Neuronal stem cell (in vitro differentiated cells): ENCODE measurements at places on chromosomes 12 and 14.

DNA sequence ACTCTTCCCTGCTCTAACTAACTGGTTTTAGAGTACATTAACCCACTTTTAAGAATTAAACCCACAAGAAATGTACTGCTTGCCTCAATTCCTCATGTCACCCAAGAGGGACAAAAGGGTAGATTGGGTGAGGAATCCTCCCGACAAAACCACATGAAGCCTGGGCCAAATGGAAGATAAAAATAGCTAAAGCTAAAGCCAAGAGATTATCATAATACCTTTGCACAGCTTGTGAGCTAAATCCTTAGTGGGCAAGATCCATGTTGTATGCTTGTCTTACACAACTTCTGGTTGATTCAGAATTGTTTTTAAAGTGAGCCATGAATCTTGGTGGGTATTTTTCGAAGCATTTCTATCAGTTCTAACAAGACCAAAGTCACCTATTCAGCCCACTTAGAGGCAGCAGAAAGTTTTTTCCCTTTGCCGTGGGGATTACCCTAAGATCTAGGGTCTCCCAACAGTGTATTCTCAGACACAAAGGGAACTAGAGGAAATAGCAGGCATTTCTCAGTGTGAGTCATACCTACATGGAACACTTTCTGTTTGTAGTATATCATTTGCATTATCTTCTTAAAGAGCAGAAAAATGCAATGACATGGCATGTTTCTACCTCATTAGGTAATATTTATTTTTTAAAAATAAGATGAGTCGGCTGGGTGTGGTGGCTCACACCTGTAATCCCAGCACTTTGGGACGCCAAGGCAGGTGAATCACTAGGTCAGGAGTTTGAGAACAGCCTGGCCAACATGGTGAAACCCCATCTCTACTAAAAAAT, 616.6 kb downstream of the KCNH5 start:
- no peak for DNase-seq

DNA sequence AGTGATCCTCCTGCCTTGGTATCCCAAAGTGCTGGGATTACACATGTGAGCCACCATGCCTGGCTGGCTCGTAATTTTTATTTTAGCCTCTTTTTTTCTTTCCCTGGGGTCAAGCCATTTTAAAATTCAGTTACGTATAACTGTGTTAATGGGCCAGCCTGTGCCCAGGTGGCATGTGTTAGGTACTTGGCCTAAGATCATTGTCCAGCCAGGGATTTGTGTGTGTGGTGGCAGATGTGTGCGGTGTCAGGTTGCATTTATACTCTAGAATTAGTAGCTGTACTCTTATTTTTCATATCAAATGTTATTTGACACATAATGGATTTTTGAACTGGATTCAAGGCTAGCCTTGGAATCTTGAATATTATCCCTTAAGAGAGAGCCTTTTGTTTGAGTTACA, 69.3 kb downstream of the FBXO34 start:
- DNase-seq: no peak

GRCh38 chr14:46290706-46291105, 360.9 kb downstream of the RPL10L start:
- no peak for DNase-seq

DNA sequence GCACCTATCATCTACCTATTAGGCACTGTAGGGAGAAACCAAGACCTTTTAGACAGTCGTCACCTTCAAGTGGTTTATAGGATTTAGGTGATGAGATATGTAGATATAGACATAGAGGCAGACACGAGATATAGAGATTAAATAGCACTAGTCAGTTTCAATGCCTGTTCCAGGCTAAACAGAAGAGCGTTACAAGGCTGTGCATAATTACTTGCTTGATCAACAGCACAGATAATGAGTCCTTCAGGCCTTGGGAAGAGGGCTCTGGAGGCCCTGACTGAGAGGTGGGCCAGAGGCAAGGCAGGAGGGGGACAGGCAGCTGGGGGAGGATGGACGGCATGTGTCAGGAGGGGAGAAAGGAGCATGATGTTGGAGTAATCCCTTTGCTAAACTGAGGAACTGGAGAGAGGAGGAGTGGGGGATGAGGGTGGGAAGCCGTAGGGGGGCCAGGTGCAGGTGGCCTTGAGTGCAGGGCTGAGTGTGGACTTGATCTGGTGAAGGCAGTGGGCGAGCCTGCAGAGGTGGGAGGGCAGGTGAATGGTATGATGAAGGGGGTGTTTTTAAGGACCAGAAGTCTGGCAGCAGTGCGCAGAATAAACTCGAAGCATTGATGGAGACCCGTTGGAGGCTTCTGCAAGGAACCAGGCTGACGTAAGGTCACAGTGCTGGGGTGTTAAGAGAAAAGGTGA, 43.9 kb upstream of the ATP23 start:
- DNase-seq: no peak

DNA sequence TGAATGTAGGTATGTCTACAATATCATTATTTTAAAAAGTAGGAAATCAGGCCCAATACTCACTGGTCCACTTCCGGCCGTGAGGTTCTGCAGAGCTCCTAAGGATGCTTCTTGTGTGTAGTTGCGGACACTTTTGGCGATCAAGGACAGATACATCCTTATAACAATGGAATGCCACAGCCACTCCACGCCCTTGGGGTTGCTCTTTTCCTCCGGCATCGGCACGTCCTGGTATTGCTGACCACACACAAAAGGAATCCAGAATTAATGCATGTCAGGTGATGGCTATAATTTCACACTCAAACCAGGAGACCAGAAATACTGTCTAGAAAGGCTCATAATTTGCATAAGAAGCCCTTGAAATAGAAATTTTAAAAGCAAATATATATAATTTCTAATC, 65.6 kb upstream of the YARS2 start:
- no peak for DNase-seq

DNA sequence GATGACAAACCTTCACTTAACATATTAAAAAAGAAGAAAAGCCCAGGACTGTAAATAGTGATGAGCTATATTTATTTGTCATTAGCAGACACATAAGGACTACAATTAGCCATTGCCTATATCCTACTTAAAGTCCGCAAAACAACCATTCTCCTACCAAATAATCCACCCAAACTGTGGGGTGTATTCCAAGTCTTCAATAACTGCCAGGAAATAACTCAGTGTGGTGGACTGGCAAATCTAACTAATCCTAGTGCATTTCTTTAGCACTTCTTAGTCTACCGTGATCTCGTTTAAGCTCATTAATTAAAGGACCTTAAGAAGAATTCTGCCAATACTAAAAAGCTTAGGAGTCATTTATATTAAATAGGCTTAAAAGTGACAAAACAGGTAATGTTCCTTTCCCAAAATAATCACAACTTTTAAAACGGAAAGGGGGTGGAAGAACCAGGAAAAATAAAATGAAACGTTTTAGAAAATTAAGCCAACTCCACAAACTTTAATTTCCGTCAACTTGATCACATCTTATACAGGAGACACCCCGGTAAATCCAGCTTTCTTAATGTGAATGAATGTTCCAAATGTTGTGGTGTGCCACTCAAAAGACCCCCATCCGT, 1.8 kb downstream of the NOVA1 start:
- no peak for DNase-seq
